Femur (tissue), 1 donor: ENCODE measurements at places on chromosomes 16 and 17.
A peak's percentile ranks its signal among the peaks of the same experiment; 100 is the strongest.

- DNase-seq, result no peak
Observed at GRCh38 chr17:59466946-59467801, 98.2 kb upstream of the DHX40 start.

DNA sequence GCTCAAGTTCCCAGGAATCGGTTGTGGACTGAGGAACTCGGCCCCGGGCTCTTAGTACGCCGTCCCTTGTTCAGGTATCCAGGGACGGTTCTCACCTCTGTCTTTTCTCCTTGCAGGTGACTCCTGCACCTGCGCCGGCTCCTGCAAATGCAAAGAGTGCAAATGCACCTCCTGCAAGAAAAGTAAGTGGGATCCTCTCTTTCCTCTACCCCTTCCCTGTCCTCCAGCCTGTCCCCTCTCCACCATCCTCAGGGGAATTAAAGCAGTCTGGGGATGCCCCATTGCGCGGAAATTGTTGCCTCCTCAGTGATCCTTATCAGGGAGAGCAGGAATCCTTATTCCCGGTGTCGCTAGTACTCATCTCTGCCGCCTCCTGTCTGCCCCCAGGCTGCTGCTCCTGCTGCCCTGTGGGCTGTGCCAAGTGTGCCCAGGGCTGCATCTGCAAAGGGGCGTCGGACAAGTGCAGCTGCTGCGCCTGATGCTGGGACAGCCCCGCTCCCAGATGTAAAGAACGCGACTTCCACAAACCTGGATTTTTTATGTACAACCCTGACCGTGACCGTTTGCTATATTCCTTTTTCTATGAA lies 585 bp downstream of the MT2A start:
- peak; percentile 39 for DNase-seq

DNA sequence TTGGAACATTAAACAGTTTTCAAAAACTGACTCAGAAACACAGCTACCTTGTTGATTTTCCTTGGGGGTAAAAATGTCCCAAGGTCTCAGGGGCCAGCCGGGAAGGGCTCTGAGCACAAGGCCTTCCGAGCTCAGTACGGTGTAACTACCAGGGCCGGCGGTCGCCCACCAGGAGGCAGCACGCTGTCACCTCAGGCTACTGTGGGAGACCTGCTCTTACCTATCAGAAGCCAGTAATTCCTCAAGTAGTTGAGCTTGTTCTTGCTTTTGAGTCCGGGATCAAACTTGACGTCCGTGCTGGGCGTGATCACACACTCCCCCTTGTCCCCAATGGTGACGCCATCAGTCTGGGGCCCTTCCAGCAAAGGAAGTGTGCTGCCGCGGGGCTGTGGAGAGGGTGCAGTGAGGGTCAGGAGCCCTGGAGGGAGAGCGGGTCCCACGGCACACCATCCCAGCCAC lies 43.4 kb upstream of the ICAM2 start:
- peak; percentile 60 for DNase-seq

- DNase-seq, result no peak
Observed at GRCh38 chr16:56807011-56807675, 57.9 kb upstream of the SLC12A3 start.

DNA sequence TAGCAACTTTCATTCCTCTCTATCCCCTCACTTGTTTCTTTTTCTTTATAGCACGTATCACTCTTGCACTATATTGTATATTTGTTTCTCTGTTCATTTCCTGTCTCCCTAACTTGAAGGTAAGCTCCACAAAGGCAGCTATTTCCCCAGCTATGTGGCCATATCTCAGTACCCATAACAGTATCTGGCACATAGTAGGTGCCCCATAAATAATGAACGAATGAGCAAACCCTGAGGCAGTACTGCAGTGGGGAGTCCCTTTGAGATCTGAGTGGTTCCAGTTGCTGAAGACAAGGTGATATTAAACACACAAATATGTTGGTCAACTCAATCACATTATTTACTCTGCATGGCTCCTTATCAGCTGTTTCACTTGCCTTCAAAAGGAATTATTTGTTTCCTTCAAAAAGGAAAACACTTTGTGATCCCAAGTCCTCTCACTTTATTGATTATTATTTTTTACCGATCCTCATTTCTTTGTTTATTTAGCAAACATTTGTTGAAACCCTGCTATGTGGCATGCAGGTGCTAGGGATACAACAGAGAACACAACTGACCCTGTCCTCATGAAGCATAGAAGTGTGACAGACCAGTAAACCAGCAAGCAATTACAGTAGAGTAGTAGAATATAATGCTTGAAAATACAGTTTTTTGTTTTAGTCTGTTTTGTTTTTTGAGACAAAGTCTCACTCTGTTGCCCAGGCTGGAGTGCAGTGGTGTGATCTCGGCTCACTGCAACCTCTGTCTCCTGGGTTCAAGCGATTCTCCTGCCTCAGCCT lies 5.7 kb upstream of the ADAP2 start:
- no peak for DNase-seq

DNA sequence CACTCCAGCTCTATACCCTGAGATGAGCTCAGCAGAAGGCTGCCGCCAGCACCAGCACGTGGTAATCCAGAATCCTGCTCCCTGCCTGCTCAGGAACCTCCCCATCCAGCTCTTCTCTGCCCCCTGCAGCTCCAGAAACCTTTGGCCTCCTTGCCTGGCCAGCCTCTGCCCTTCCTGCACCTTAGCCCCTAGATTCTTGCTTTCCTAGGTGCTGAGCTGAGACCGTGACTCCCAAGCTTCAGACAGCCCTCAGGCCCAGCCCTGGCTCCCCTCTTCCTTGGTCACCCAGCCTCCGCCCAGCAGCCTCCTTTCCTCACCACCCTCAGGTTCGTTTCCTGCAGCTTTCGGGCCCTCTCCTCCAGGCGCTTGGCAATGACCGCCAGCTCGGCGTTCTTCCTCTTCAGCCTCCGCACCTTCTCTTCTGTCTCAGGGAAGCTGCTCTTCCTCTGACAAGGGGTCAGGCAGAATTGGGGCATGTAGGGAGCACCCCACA lies 2.6 kb downstream of the TSPOAP1 start:
- no peak for DNase-seq
